ENCODE measurements at places on chromosomes 1 and 21.

DNA sequence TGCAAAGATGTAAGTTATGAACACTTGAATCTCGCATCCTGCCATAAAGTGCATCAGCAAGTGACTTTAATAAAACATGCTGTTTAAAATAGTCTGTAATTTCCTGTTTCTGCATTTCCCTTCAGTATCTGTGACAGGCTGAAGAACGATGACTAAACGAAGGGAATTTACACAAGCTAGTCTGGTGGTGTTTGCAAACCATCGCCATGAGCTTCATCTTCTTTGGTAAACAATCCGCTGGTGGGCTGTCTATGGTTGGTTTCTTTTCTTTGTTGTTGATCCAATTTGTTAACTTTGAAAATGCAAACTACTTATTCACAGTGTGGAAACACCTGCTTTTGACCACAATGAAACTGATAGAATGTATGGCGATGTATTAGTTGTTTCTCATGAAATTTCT, 13.9 kb downstream of the SERTAD4 start:
- DNase-seq, result no peak

GRCh38 chr1:43171312-43171875, 696 bp downstream of the EBNA1BP2 start:
- no peak for DNase-seq

GRCh38 chr1:176701151-176701866, 238.3 kb downstream of the PAPPA2 start:
- DNase-seq, result no peak

DNA sequence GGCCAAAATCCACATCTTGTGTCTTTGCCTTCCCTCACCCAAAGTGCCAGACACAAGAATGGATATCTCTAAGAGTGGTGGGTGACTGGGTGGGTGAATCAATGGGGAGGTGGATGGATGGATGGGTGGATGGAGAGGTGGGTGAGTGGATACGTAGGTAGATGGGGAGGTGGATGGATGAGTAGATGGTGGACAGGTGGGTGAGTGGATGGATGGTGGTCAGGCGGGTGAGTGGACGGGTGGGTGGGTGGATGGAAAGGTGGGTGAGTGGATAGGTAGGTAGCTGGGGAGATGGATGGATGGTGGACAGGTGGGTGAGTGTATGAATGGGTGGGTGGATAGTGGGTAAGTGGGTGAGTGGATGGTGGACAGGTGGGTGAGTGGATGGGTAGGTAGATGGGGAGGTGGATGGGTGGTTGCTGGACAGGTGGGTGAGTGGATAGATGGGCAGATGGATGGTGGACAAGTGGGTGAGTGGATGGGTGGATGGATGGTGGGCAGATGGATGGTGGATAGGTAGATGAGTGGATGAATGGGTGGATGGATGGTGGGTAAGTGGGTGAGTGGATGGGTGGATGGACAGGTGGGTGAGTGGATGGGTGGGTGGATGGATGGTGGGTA, 34.2 kb downstream of the SLC19A1 start:
- no peak for DNase-seq

- DNase-seq, result no peak
Measured at GRCh38 chr1:74858136-74858535, 125.2 kb downstream of the TYW3 start.

- DNase-seq, result no peak
Measured at GRCh38 chr1:19738076-19738475, 61.6 kb downstream of the TMCO4 start.

GRCh38 chr21:15259824-15260223, 195.0 kb upstream of the NRIP1 start:
- no peak for DNase-seq

- no peak for DNase-seq
Measured at GRCh38 chr1:31799196-31799894, 16.5 kb downstream of the SPOCD1 start.

All from activated T-cell treated with anti-CD3 and anti-CD28 coated beads for 4 hours (primary cell).